NCI-H2081 (cell line): ENCODE measurements at places on chromosomes 7 and 10.

GRCh38 chr10:59968705-59969104, 62.3 kb upstream of the CCDC6 start:
- peak; percentile 37 for DNase-seq

DNA sequence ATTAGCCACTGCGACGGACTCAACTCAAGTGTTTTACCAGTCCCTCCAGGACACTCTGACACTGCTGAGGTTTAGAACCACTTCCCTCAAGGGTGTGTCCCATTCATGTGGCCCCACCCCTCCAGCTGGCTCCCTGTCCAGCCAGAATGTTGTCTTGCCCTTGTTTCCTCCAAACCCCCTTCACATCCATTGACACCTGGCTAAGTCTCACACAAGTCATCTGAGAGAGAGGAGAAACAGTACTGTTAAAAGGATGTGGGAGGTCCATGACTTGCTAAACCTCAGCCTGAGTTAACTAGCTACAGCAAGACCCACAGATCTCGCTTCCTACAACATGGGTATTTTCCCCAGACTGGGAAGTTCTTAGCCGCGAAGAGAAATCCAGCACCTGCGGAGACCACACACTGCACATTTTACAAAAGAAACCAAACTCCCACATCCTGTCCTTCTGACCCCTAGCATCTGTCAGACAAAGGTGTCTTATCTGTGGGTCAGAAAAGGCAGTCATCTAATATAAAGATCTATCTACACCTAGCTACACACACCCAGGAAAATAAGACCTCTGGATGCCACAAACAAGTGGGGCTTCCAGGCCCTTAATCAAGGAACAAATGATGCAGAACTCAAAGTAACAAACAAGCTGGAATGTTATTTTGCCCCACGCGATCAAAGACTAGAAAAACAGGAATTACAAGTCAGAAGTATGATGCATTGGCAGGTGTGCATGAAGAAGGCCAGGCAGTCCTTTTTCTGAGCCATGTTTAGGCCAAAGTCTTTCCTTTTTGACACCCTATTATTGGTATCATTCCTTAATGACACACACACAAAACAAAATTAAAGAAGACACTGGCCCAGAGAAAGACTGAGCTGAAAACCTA, 13.9 kb downstream of the OSBPL3 start:
- DNase-seq, result no peak

DNA sequence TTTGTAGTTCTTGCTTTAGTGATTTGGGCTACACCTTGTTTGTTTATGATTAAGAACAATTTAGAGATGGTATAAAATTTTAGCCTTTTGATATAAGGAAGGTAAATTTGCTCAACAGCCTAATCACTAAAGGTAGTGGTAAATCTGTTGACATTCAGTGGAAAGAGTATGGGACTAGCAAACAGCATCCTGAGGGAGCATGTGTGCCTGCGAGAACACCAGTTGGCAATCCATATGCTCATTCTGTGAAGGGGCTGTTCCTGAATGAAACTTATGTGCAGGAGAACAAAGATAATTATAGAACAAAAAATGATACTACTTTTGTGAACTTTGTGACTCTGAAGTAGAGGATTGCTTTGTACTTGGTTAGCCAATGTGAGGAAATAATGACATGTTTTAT, 44.0 kb downstream of the CAPZA2 start:
- no peak for DNase-seq

GRCh38 chr7:142745745-142746144, 3.5 kb upstream of the PRSS1 start:
- DNase-seq, result no peak

DNA sequence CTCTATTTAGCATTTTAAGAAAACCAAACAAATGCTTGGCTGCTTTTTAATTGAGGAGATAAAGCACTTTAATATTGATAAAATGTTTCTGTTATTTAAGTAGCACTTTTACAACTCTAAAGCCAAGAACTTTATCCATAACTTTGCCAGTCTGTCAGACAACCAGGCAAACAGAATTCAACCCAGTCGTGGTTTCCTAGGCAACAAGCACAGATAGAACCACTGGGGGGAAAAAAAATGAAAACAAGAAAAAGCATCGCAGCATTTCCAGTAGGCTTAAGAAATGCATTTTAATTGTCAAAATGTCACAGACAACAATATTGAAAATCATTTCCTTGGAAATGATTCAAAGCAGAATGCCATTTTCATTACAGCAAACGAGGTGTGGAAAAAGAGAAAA, 323.4 kb downstream of the PARD3 start:
- peak; percentile 19 for DNase-seq
